ENCODE measurements at places on chromosomes 6 and 20.

DNA sequence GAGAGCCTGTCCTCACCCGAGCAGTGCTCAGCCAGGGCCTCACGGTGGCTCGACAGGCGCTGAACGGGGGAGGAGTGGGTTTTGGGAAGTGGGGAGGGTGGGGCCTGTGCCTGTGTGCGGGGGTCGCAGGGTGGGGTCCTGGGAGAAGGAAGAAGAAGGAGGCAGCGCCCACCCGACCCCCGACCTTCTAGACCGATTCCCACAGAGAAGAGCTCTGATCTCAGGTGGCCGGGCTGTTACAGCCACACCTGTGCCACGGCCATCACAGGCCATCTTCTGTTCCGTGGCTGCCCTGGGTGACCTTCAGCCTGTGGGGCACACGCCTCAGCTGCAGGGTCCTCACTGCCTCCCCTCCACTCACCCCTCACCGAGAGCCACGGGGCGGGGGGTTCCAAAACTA lies 41.4 kb upstream of the GATA5 start:
- no peak for DNase-seq

- DNase-seq, result no peak
These were observed 12.2 kb downstream of the IGF2R start for GRCh38 chr6:159981071-159981402.

DNA sequence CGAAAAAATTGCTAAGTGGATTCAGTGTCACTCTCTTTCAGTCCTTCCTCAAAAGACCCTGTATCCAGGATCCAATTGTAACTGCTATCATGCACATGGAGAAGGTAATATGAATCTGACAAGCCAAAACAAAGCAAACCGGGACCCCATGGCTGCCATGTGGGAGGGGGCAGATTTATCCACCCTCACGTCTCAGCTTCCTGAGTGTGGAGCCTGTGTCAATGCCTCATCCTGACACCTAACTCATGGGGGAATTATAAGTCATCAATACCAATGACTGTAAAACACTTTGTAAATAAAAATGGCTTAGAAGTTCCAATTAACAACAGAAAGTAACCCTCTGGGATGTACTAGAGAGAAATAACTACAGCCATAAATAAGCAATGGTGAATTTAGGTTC lies 174.1 kb upstream of the MCHR2 start:
- no peak for DNase-seq

DNA sequence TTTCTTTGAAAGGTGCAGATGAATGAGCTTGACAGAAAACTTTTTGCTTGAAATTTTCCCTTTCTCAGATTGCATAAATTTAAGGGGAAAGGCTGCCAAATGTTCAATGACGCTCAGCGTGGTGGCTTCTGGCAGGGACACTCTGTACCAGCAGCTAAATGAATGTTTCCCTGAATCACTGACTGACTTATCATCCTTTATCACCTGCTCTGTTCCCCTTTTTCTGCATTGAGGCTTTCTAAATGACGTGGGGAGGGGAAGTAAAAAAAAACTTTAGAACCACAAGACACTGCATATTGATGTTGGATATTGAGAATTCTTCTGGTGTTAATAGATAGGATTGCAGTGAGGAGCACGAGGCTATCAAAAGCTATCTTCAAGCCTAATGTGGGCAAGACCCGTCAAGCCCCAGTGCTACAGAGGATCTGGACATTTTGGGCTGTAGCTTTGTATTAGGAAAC lies 46.9 kb upstream of the ENPP5 start:
- no peak for DNase-seq

GRCh38 chr20:58511861-58512260 lies 3.3 kb downstream of the APCDD1L start:
- DNase-seq, result no peak

DNA sequence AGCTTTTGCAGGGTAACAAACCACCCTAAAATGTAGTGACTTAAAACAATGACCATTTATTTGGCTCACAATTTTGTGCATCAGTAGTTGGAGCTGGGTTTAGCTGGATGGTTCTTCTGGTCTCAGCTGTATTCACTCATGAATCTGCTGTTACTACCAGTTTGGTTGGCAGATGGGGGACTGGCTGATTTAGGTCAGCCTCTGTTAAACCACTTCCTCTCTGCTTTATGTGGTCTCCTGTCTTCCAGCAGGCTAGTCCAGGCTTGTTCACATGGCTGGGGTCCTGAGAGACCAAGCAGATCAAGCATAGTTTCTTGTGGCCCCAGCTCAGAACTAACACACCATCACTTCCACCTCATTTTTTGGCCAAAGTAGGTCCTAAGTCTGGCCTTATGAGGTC lies 67.2 kb upstream of the LAMP5 start:
- DNase-seq, result no peak

GRCh38 chr20:44780226-44780625 lies 30.1 kb downstream of the RIMS4 start:
- peak; percentile 32 for DNase-seq

All from brain microvascular endothelial cell (primary cell).